ENCODE measurements at places on chromosomes 3 and 15.

- DNase-seq = no peak
Measured at GRCh38 chr15:23628612-23629233, 18.9 kb downstream of the MAGEL2 start.

- DNase-seq = no peak
Measured at GRCh38 chr3:157300981-157301663, 135.5 kb upstream of the PTX3 start.

GRCh38 chr3:24521420-24522145, 26.9 kb upstream of the THRB start:
- DNase-seq = no peak

GRCh38 chr15:51621155-51621765, 1.3 kb downstream of the DMXL2 start:
- no peak for DNase-seq

- no peak for DNase-seq
Measured at GRCh38 chr3:40845447-40845846, 320.7 kb downstream of the ZNF621 start.

- no peak for DNase-seq
Measured at GRCh38 chr3:120140098-120140742, 46.0 kb upstream of the GSK3B start.

- DNase-seq = no peak
Measured at GRCh38 chr3:47984075-47984728, 32.0 kb downstream of the MAP4 start.

GRCh38 chr3:138463724-138464490, 29.5 kb downstream of the ESYT3 start:
- DNase-seq = no peak

- DNase-seq = no peak
Measured at GRCh38 chr3:58588030-58588614, 10.9 kb upstream of the FAM107A start.
